ENCODE measurements at places on chromosomes 1 and 21.
A peak's percentile ranks its signal among the peaks of the same experiment; 100 is the strongest.

GRCh38 chr1:60598041-60598910 is 484.1 kb upstream of the NFIA start:
- no peak for DNase-seq

- no peak for DNase-seq
Observed at GRCh38 chr1:29642519-29642918, 406.2 kb downstream of the PTPRU start.

DNA sequence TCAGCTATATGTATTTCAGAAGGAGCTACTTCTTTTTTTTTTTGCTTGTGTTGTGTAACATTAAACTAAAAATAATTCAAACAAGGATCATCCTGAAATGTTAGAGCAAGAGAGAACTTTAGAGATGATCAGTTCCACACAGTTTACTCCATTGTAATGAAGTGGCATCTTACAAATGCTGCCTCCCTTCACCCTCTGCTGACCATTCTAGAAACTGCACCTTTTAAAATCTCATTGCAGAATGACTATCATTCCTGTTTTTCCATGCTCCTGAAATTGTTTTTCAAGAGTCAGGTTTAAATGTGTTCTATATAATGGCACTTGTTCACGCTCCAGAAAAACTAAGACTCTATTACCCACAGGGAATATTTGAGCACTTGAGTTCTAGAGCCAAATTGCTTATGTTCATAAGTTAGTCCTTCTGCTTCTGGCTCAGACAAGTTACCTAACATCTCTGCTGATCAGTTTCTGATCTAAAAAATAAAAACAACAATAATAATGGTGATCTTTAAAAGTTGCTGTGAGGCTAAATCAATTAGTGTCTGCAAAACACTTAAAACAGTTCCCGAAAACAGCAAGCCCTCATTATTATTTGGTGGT is 21.5 kb upstream of the SLC44A5 start:
- no peak for DNase-seq

GRCh38 chr1:103461161-103462105 is 64.1 kb upstream of the RNPC3 start:
- DNase-seq: peak; percentile 5

DNA sequence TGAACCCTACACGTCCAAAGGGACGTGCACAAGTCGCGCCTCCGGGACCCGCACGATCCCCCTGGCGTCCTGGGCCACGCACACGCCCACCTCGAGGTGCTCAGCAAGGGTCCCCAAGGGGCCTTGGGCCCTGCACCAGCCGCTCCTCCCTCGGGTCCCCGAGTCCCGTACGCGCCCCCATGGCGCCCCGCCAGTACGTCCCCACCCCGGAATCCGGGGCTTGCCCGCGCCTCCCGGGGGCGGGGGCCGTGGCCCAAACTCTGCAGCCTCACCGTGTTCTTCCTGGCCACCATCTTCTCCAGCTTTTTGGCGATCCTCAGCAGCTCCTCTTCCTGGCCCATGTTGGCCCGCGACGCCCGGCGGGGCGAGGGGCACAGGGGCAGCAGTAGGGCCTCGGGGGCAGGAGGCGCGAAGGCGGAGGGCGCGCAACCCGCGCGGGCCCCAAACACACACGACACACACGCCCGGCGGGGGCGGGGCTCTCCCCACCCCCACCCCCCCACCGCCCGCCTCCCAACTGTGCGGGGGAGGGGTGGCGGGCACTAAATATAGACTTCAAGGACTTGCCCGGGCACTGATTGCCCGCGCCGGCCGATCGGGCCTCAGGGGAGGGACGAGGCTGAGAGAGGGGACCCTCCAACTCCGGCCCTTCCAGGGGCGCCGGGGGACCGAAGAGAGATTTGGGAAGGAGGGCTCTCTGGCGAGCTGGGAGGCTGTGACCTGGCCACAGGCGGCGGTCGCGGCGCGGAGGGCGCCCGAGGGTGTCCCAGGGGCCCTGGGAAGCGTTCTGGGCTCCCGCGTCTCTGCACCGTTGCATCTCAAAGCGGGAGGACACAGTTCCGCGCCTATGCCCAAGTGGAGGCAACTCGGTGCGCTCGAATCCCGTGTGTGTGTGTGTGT is at the start of gene TCEA3:
Gene TCEA3, minus strand, starts transcription at position 456 of the 900 bp plus-strand sequence. Its CDS starts 115 bp downstream, at position 341.
- DNase-seq: no peak

DNA sequence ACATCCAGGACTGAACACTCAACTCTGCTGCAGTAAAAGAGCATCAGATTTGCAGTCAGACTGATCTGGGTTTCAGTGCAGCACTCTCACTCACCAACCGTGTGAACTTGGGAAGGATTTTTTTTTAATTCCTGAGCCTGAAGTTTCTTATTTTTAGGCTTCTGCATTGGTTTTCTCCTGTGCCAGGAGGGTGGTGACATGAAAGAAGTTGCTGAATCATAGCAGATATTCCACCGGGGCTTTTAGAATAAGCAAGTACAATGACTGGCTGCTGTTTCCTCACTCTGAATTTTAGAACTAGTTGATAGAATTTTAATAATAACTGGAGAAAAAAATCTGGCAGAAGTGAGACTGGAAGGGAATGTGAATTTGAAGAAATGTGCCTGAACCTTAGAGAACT is 11.6 kb downstream of the ADAM30 start:
- DNase-seq: no peak

DNA sequence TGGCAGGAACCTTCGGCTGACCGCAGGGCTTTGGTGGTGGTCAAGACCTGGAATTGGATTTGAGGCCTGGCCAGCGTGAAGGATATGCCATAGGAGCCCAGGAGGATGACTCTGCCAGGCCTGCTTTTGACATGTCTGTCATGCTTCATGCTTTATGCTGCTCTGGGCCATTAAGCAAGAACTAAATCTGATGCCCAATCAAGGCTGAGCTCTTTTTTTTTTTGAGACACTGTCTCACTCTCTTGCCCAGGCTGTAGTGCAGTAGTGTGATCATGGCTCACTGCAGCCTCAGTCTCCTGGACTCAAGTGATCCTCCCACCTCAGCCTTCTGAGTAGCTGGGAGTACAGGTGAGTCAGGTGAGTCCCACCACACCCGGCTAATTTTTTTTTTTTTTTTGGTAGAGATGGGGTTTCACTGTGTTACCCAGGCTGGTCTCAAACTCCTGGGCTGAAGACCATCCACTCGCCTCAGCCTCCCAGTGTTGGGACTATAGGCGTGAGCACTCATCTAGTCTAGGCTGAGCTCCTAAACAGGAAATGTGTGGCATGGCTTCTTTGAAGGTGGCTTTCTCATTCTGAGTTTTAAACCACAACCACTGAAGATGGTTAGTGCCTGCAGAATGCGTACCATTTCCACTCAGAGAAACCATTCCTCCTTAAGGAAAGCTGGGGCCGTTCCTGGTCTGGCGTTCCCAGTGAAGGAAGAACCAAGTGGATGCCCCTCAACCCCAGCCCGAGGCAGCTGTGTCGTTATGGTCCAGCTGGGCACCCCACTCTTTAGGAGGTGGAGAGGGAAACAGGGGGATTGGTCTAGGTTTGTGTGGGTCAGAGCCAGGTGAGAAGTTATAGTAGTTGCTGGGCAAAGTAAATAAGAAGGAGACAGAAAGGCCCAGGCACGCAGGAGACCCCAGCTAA is 34.2 kb upstream of the ATP5PO start:
- DNase-seq: peak; percentile 37

DNA sequence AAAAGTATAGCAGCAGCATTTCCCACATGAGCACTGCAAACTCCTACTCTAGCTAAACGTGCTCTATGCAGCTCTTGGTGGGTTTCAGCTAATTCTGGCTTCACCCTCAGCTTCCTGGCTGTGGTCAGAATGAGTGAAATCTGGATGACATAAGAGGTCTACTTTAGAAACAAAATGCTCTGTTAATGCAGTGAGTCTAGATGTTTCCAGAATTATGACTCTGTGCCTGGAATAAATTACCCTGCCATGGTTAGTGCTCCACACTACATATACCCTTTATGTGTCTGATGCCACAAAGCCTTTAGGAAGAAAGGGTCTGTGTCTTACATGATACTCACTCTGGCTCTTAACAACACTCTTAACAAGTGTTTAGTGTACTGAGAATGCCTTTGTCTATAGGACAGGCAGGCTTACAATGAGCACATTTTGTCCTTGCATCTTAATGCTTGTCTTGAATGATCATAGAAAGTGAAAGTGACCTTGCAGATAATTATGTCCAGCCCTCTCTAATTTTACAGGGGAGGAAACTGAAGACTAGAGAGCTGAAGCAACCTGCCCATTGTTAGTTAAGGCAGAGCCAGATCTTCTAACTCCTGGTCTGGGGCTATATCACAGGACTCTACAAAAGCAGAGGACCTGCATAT is 9.2 kb downstream of the S100A10 start:
- no peak for DNase-seq

- no peak for DNase-seq
Observed at GRCh38 chr1:175317309-175317708, 124.7 kb upstream of the KIAA0040 start.

DNA sequence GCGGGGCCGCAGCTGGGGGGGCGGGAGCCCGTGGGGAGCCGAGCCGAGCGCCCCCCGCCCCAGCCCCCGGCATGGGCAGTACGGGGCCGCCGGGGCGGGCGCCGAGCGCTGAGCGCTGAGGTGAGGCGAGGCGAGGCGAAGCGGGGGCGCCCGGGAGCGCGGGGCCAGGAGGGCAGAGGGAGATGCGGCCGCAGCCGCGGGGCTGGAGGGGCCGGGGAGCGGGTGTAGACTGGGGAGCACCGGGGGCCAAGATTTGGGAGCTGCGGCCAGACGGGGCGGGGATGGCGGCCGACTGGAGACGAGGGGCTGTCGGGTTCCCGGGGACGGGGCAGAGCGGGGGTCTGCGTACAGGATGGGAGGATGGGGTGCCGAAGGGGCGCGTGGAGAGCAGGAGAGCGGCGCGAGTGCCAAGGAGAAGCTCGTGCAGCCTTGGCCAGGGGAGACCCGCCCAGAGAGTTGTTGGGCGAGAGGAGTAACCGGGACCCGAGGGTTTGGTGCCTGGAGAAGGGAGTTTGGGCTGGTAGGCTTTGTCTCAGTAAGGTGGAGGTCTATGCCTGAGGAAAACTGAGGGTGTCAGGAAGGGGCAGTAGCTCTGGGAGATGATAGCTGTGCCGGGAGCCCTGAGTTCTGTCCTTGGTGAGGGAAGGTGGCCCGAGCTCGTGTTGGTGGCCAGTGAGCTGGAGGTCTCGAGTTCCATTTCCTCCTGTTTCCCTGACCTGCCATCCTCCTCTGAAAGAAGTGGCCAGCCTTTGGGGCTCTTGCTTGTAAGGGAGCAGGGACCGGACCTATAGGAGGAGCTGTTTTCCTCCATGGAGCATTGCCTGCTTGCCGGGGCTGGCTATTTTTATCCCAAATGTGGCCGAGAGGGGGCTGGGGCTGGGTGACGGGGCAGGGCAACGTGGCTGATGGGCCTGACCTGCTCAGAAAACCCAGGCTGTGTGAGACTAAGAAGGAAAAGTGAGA is 539 bp downstream of the ATP8B2 start:
- peak; percentile 64 for DNase-seq

GRCh38 chr1:196546272-196547111 is 61.7 kb downstream of the KCNT2 start:
- DNase-seq: no peak

All from renal pelvis (tissue), 12 donors.